T-helper 1 cell (primary cell): ENCODE measurements at places on chromosomes 1 and 21.

GRCh38 chr1:203760506-203760905, 4.5 kb upstream of the LAX1 start:
- no peak for DNase-seq

DNA sequence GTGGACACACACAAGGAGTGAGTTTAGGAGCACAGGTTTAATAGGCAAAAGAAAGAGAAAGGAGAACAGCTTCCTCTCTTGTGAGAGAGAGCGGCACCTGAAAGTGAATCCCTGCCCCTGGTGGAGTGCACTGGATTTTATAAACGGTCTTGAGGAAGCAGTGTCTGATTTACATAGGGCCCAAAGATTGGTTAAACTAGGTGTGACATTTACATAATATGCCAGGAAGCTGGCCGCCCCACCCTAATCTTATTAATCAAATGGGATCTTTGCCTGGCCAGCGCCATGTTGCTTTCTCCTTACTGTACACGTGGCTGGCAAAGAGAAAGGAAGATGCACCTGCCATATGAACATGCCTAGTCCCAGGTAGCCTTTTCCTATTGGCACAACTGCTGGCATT, 38.7 kb downstream of the CFH start:
- DNase-seq: no peak

DNA sequence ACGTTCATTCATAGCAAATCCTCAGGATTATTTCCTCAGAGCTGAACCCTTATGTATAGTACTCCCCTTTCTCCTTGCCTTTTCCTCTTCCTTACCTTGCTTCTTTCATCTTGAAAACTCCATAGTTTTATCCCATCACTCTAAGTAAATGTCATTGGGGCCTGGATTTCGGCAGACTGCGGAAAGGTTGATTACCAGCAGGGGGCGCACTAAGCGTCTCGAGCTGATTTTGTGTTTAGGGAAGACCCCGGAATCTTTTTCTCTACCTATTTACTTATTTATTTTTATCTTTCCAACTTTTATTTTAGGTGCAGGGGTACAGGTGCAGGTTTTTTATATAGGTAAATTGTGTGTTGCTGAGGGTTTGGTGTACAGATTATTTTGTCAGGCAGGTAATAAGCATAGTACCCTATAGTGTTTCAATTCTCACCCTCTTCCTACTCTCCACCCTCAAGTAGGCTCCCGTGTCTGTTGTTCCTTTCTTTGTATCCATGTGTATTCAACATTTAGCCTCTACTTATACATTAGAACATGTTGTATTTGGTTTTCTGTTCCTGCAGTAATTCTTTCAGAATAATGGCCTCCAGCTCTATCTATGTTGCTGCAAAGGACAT, 11.4 kb upstream of the MTARC1 start:
- no peak for DNase-seq

DNA sequence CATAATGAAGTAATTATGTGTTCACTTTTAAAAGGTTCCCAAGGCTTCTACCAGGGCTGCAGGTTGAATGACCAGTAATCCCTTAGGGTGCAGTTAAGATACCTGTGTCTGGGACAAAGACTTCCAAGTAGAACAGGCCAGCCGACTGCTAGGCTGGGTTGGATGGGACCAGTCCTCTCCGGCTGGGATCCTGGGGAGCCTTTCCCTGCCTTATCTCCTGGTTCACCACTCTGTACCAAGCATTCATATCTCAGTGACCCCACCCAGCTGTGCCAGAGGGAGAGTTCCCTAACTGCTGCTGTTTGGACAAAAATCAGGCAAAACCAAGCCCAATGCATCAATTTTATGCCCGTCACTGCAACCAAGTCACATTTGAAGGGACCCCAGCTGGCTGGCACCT, 116.2 kb upstream of the ATP1A1 start:
- no peak for DNase-seq

DNA sequence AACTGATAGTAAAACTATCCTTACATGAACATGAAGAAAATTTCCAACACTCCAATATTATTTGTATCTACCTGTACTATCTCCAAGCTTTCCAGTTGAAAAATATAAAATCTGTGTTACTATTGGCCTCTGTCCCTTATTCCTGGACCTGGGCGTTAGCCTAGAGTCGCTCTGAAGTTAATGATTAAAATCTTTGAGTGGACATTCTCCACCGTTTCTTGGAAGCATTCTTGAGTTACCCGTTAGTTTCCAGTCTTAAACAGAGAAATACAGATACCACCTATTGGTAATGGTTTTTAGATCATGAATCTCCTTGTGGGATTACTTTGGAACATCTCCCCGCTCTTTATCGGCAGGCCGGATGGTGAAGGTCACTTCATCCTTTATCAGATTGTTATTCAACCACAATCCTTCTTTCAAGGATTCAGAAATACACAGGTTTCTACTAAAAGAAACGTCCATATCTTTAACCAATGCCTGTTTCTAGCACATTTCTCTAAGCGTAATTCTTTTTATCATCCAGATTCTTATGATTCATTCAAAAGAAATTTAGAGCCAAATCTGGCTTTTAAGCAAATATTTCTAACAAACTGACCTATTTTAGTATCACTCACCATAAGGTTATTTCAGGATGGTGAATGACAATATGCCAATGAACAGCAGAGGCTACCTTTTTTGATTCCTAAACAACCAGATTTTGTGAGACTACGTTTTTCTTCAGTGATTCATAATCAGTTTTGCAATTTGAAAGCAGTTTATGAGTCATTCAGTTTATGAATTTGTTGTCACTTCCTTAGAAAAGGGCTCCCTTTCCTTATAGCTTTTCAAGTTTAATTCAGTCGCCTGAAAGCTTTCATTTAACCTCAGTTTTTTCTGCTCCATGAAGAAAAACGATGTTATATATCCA, 70.2 kb upstream of the ERRFI1 start:
- DNase-seq: no peak

DNA sequence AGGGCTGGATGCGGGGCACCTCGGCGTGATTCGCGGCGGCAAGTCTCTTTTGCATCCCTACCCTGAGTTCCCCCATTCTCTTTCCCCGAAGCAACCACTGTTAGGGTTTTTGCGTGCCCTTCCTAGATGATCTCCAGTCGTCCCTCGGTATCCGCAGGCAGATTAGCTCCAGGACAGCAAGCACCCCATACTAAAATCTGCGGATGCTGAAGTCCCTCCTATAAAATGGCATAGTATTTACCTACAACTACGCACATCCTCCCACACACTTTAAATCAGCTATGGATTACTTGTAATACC, 22.8 kb upstream of the CFAP126 start:
- no peak for DNase-seq

DNA sequence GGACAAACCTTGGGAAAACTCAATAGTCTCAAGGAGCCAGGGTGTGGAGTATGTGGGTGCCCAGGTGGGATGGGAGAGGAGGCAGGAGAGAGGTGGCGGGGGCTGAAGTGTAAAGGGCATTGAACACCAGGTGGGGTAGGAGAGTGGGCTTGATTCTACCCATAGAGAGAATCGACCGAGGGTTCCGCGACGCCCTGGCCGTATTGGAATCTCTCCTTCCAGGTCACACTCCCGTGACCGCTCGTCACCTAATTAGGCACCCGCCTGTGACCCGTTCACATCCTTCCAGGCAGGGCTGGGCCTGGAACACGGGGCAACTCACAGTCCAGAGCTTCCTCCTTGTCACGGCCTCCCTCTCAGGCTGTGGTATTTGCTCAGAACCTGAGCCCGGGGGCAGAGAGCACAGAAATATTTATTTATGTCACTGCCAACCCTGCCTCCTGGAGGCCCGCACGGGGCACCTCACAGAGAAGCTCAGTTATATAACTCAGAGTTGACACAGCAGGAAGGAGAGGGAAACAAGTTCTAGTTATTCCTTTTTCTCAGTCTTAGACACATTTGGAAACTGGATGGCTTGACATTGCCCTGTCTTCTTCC, 12.0 kb downstream of the NCMAP start:
- no peak for DNase-seq

- DNase-seq: no peak
These were observed 17.3 kb downstream of the S1PR1 start for GRCh38 chr1:101253976-101254674.

- no peak for DNase-seq
These were observed 6.2 kb upstream of the TRIM45 start for GRCh38 chr1:117127795-117128194.

- peak; percentile 94 for DNase-seq
These were observed at the start of gene ARID1A for GRCh38 chr1:26695356-26696118. ARID1A (plus strand) TSS chr1:26696015; CDS start chr1:26696404, 389 bp downstream.

GRCh38 chr21:32314806-32315205, 16.2 kb downstream of the MRAP start:
- DNase-seq: no peak

DNA sequence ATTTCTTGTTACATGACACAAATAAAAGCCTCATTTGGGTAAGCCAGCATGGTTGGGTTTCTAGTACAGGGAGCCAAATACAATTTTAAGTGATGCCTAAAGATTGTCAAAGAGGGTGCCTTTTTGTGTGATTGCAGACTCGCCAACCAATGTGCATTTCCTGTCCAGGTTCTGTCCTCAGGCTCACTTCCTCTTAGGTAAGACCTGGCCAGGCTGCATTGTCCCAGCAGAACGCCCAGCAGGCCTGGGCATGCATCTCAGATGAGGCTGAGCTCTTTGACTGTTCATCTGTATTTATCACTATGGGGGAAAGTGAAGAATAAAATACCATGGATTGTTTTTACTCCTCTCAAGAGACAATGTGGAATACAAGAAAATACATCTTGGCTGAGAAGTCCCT, 49.7 kb downstream of the KCNC4 start:
- no peak for DNase-seq

DNA sequence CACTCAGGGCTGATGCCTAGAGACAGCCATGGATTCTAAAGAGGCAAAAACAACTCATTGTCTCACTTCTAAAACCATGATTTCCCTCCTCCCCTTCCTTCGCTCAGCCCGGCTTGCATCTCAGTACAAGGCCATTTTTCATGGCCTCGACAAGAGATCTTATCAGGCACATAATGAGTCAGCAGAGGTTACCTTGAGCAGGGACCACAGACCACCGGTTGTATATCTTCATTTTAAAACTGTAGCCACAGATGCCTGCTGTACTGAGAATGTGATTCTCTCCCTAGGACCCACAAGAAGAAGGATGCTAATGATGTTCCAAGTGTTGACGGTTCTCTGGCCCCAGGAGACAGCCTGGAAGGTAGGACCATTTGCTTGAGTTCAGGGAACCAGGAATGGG, 331.9 kb downstream of the AJAP1 start:
- DNase-seq: no peak

DNA sequence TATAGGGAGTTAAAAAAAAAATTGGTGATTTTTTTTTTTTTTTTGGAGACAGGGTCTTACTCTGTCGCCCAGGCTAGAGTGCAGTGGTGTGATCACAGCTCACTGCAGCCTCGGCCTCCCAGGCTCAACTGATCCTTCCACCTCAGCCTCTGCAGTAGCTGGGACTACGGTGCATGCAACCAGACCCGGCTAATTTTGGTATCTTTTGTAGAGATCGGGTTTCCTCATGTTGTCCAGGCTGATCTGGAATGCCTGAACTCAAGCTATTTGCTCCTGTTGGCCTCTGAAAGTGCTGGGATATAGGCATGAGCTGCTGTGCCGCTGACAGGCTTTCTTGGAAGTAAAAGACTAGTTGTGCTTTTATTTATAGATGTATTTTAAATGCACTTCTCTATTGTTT, 3.0 kb downstream of the CDC42 start:
- no peak for DNase-seq

DNA sequence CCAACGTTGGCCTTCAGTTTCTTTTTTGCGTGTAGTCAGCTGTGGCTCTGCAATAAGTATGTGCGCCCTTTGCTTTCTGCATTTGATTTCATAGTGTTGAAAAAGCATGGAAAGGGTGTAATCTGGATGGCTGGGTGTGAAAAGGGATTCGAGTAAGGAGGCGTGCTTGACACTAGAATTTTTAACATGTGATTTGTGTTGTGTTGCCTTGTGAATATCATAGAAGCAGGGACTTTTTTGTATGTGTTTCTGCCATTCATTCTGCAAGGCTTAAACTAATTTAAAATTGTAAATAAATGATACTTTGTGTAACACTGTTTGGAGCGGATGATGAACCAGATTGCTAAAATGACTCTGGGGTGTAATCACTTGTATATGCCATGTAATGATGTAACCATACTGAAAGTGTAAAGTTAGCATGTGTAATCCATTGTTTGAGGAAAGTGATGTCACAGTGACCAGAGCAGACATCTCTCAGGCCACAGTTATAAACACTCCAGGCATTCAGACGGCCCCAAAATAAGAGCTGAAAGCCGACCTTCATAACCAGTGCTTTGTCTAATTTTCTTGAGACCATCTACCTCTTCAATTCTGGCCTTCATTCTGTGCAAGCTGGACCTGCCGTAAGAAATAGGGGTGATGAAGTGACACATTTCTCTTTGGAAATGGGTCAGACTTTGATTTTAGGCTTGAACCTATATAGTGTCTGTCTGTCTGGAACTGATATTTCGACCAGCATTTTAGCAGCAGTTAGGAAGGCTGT, 618 bp downstream of the SH3BGR start:
- DNase-seq: no peak
